ENCODE measurements at places on chromosomes 5 and 9. TPM values are rescaled to one million over a fixed set of nuclear protein-coding genes. Genes with fewer than 3 reads are reported as not detected.

The RASGRF2 gene
- total RNA-seq: 32.3 TPM

The C9orf153 gene
- total RNA-seq: 0.92 TPM

The BTNL3 gene
- total RNA-seq: not detected

The STPG3 gene
- 0.62 TPM for total RNA-seq

The TNC gene
- total RNA-seq: not detected

The TSC1 gene
- total RNA-seq: 51.2 TPM

The FREM1 gene
- total RNA-seq: not detected

The KCNN2 gene
- not detected for total RNA-seq

The MTX3 gene
- total RNA-seq: 24.3 TPM

The DPH7 gene
- total RNA-seq: 52.0 TPM

The PCDHA12 gene
- not detected for total RNA-seq

The C1QTNF2 gene
- not detected for total RNA-seq

The NOP16 gene
- total RNA-seq: 19.2 TPM

The CHSY3 gene
- total RNA-seq: not detected

The LPCAT1 gene
- 24.8 TPM for total RNA-seq

The CDKN2B-AS1 gene
- total RNA-seq: 1.6 TPM

The FRMPD1 gene
- total RNA-seq: not detected

The MSMP gene
- not detected for total RNA-seq

The PPP3R2 gene
- not detected for total RNA-seq

The TTC23L gene
- 0.96 TPM for total RNA-seq

The IRX1 gene
- total RNA-seq: not detected

The HRCT1 gene
- total RNA-seq: not detected

The TMED9 gene
- 63.3 TPM for total RNA-seq

The CYFIP2 gene
- 389 TPM for total RNA-seq

The CAMK4 gene
- total RNA-seq: 163 TPM

The TMEM174 gene
- total RNA-seq: not detected

The CCNI2 gene
- 8.7 TPM for total RNA-seq

The ZDHHC11B gene
- 9.3 TPM for total RNA-seq

The PROB1 gene
- 0.57 TPM for total RNA-seq

The CDH6 gene
- not detected for total RNA-seq

All from T-helper 17 cell (primary cell).